Right ventricle myocardium inferior (tissue), 1 donor: ENCODE measurements at places on chromosomes 13 and 19. TPM values are rescaled to one million over a fixed set of nuclear protein-coding genes. Genes with fewer than 3 reads are reported as not detected.

- no peak for DNase-seq
Observed at GRCh38 chr13:86795858-86796257, 875.3 kb upstream of the SLITRK5 start.

DNA sequence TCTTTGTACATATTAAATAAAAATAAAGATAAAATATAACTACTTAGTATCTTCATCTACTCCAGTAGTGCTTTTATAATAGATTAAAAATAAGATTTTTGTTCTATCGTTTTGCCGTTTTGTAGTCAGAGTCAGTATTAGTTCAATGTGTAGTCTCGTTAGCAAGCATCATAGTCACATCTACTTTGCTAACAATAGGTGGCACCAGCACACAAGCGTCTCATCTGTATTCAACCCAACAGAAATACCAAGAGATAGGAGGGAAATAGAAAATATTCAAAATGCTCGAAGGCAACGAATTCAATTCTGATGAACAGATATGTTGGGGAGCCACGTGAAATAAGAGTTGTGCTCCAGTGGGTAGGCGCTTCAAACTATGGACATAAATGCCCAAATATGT lies 21.4 kb upstream of the MICU2 start:
- DNase-seq = no peak

- no peak for DNase-seq
Observed at GRCh38 chr13:37087486-37087885, 18.0 kb downstream of the CSNK1A1L start.

DNA sequence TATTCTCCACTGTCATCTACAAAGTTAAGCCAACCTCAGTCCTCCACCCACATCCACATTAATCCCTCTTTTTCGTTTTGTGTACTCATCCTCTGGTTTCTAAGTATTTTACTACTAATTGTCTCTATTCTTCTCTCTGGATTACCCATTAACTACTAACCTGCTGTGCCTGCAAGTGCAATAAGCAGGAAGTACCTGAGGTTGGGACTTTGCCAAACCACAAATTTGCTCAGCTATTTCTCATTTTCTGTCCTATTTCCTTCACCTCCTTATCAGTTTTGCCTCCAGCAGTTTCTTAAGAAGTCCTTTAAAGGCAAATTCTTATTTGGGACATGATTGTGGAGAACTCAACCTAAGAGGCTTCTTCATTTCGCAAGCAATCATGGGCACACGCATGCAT lies 1708.9 kb downstream of the SLITRK5 start:
- no peak for DNase-seq

GRCh38 chr13:76837801-76838200 lies 48.4 kb downstream of the KCTD12 start:
- no peak for DNase-seq

GRCh38 chr19:13234518-13234917 lies 84.3 kb downstream of the IER2 start:
- DNase-seq = no peak

DNA sequence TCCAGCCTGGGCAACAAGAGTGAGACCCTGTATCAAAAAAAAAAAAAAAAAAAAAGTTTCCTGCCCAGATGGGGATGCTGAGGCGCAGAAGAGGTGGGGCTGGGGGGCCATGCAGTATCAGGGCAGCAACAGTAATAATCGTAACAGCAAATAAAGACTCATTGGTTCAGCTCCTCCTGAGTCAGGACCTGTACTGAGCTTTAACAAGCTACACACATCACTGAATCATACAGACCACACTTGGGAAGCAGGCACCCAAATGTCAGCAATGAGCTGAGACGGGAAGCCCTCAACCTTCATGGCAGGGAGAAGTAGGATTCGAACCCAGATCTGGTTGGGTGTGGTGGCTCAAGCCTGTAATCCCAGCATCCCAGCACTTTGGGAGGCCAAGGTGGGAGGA lies 10.6 kb upstream of the DPF1 start:
- DNase-seq = no peak

DNA sequence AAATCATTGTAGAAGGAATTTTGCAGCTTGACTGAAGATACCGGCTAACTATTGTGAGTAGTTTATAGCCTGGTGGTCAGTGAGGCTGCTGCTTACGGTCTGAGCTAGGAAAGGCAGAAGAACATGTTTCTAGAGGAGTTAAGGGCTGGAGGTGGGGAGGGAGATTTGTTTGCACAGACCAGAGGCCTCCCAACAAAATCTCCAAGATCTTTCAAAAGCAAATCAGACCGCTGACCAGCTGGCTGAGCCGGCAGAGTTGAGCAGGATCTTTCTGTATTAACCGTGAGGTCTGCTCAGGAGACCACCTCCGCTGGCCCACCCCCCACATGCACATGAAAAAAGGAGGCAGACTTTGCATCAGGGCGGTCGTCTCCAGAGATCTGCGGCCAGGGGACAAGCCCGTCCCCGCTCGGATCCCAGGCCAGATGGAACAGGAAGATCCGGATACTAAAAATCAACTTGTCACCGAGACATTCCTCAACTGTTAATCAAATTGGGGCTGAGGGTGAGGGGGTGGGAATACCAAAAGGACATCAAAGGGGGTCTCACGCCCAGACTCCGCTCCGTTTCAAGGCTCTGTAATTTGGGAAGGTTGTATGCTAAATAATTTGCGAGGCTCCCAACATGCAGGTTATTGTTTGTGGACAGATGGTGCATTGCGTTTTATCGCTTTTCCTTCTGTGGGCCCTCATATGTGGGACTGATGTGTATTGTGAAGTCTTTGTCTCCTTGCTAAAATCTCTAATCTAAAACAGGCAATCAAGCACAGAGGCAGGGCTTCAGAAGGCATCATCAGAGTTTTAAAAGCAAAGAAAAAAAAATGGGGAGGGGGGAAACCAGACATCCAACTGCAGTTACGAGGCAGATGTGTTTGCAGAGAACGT lies 319.0 kb downstream of the ZNF536 start:
- no peak for DNase-seq

The FUT6 gene
- total RNA-seq = not detected

The GDF15 gene
- total RNA-seq = 0.46 TPM

The URAD gene
- not detected for total RNA-seq

The TJP3 gene
- 0.62 TPM for total RNA-seq
